ENCODE measurements at places on chromosomes 4 and X. TPM values are rescaled to one million over a fixed set of nuclear protein-coding genes. Genes with fewer than 3 reads are reported as not detected.

Gene SSX2B
- polyA plus RNA-seq, result not detected

- DNase-seq, result no peak
Measured at GRCh38 chr4:84220990-84221389, 278.1 kb downstream of the NKX6-1 start.

- no peak for DNase-seq
Measured at GRCh38 chrX:24498181-24498580, 33.1 kb downstream of the PDK3 start.

- no peak for DNase-seq
Measured at GRCh38 chrX:98077440-98077839, 1193.7 kb downstream of the RPA4 start.

DNA sequence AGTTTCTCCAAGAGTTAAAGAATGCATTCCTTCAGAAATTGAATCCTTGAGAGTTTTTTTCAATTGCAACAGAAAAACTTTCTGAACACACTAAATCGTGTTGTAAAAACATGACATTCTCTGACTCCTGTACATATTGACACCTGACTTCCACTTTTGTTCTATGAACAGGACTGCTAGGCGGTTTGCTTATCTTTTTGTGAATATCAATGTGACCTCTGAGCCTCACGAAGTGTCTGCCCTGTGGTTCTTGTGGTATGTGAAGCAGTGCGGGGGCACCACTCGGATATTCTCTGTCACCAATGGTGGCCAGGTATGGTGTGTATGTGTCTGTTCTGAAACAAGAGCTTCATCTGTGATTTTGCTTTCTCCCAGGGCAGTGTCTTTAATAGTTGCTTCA, 71.9 kb downstream of the MAOA start:
- no peak for DNase-seq

Data from thymus (tissue), 14 donors.